ENCODE measurements at places on chromosomes 16 and 17.

GRCh38 chr16:67727521-67728485, 8.7 kb upstream of the GFOD2 start:
- DNase-seq: no peak

GRCh38 chr16:85309656-85310587, 197.7 kb upstream of the CIBAR2 start:
- DNase-seq: no peak

DNA sequence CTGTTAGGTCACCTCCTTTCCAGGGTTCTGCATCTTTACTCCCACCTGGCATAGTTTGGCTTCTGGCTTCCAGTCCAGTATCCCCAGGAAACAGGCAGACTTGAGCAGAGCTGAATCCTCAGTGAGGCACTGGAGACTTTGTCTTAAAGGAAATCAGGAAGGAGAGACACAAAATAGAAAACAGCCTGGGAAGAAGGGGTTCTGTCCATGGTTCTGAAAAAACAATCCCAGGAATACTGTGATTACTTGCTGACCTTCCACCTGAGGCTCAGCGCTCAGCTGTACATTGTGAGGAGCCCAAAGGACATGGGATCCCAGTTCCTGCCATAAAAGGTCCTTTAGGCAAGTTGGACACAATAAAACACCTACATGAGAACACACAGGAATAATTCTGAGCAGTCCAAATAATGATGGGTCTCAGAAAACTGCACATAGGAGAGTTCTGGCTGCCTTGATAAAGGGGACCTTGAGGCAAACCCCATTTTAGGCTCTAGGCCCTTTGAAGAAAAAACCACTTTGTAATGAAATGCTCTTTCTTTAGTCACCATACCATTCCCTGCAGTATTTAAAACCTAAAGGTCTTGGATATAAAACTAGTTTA, 81.4 kb upstream of the CRHR1 start:
- DNase-seq: no peak

DNA sequence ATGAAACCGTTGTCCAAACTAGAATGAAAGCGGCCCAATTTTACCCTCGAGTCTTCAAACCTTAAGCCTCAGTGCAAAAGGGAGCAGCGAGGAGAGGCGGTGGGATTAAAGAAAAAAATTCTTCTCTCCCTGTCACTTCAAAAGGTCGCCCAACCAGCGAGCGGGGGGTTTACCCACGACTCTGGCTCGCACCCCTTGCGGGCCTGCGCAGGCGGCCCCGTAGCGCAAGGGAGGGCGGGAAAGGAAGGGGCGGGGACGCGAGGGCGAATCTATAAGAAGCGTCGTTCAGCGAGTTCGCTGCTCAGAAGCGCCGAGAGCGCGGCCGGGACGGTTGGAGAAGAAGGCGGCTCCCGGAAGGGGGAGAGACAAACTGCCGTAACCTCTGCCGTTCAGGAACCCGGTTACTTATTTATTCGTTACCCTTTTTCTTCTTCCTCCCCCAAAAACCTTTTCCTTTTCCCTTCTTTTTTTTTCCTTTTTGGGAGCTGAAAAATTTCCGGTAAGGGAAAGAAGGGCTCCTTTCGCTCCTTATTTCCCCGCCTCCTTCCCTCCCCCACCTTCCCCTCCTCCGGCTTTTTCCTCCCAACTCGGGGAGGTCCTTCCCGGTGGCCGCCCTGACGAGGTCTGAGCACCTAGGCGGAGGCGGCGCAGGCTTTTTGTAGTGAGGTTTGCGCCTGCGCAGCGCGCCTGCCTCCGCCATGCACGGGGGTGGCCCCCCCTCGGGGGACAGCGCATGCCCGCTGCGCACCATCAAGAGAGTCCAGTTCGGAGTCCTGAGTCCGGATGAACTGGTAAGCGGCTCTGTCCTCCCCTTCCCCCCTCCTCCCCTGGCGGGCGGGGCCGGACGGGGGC, at the start of gene POLR2A:
Gene POLR2A, plus strand, starts transcription at position 300 of the 852 bp plus-strand sequence.
- peak; percentile 88 for DNase-seq

DNA sequence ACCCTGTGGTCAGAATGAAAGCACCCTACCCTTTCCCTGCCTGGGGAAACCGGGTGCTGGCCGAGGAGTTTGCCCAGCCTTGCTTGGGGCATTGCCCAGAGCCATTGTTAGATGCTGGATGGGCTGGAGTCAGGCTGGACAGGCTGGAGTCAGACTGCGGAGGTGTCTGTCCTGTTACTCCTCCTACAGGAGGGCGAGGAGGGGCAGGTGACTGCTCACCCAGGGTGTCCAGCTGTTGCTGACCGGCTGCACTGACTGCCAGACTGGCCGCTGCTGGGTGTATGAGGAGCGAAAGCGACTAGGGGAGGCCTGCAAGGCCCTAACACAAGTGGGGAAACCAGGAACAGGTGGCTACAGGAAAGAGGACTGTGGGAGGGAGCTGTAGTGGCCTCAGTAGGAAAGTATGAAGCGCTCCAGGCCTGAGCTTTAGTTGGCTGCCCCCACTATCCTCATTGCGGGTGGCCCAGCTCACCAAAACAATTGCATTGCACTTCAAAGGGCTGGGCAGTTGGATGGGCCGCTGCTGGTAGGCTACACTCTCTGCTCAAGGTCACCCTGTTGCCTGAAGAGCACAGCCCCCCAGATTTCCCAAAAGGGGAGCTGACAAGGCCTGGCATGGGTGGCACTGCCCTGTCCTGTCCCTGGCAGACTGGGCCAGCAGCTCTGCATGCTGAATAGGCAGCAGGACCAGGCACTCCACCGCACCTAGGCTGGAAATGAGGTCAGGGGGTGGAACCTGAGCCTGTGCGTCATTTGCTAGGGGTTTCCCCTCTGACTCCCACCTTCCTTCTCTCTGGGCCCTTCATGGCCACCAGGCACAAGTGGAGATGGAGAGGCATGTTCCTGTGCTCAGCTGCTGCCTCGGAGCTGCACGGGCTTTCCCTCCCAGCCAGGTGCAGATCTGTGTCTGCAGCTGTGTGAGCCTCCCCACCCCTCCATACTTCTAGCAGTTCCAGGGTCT, 18.4 kb downstream of the LDHD start:
- no peak for DNase-seq
